Germinal center (tissue), 1 donor: ENCODE measurements at places on chromosomes 12 and 14.

DNA sequence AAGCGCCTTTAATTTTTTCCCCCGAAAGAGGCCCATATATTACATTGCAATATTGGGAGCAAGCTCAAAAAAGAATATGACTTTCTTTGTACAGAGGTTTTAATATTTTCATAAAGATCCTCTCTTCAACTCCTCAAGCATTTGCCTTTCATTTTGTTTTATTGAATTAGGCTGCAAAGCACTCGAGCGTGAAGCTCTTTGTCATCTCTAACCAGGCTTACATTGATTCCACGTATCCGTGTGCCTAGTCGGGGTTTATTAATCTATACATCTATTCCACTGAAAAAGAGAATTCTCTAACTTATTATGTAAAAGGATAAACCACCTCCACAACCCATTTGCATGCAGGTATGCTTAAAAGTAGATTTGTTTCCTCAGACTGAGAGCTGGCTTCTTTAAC lies 234.8 kb upstream of the TMPO start:
- no peak for DNase-seq

DNA sequence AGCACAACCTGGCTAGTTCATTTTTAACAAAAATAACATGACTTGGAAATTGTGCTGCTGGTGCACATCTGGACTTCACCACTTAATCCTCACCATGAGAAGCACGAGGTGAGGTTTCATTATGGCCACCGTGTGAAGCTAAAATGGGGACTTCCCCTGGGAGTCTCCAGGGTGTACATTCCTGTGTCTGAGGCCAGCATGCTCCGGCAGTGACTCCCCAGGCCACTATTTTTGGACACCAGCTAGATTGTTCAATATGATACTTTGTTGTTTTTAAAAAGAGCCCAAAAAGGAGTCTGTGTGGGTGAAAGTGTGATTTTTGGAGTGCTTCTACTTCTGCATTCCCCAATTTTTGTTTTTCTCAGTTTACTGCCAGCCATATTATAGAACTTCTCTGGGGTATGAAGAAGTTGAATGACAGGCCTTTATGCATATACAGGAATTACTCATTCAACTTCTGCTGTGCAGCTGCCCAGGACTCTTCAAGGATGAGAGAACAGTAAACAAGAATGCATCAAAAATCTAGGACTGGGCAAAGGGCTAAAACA lies 16.9 kb upstream of the AICDA start:
- no peak for DNase-seq

DNA sequence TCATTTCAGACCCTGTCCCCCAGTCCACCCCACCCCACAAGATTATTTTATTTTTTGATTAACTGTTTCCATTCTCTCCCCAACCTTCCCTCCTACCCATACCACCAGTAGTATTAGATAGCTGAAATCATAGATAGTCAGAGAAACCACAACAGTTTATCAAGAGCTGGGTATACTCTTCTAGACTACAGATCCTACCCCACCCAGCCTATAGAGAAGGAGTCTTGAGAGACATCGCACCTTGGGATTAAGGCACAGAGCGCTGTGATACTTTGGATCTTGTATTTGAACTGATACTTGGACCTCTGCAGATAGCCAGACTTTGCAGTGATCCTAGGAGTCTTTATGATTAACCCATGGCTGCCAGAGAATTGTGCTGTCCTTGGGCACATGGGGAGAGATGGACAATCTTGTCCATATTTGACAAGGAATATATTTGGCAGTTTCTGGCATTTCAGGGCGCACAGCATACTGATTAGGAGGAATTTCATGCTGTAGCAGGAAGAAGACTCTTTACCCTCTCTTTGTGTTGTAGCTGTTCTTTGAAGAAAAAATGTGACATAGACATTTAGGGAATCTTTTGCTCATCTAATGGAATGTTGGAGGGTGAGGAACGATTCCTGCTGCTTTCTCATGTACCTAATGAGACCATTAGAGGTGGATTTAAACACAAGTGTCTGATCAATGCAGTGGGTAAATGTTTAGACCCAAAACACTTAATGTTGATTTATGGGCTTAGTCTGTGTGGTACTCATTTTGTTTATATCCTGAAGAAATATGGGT lies 982 bp downstream of the RBMS2 start:
- no peak for DNase-seq

DNA sequence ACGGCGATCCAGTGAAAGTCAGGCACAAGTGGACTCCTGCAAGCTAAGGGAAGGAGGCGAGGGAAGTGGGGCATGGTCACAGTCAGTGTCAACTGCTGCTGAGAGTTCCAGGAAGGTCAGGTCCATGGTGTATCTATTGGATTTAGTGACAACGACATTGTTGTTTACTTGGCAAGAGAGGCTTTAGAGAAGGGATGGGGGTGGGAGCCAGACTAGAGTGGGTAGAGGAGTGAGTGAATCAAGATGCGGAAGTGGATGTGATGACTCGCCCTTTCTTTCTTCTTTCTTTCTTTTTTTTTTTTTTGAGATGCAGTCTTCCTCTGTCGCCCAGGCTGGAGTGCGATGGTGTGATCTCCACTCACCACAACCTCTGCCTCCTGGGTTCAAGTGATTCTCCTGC lies 12.5 kb downstream of the P2RX7 start:
- no peak for DNase-seq

GRCh38 chr12:101945369-101946232 lies 68.2 kb downstream of the DRAM1 start:
- DNase-seq = no peak

GRCh38 chr14:57287745-57288144 lies 19.0 kb downstream of the AP5M1 start:
- no peak for DNase-seq

DNA sequence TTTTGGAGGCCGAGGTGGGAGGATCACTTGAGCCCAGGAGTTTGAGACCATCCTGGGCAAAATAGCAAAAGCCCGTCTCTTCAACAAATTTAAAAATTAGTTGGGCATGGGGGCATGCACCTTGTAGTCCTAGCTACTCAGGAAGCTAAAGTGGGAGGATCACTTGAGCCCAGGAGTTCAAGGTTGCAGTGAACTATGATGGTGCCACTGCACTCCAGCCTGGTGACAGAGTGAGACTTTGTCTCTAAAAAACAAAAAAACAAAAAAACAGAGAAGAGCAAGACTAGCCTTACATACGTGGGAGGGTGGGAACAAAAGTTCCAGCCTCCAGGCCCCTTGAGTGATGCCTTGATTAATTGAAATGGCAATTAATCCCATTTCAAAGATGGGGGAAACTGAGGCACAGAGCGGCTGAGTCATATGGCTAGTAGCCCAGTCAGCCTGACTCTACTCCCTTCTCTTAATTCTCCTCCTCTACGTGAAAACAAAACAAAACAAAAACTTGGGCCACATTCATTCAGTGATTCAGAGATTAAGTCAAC lies 3.3 kb upstream of the FAM222A start:
- DNase-seq = no peak

DNA sequence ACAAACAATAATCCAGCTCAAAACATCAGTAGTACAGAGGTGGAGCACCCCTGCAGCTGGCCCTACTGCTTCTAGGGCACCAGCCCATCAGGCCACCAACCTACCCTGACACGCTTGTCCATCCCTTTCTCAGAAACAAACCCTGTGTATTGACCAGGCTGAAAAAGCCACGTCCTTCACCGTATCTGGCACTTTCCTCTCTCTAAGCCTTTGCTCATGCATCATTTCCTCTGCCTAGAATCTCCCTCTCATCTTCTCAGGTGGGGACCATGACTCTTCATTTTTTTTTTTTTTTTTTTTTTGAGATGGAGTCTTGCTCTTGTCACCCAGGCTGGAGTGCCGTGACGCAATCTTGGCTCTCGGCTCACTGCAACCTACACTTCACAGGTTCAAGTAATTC lies 25.3 kb upstream of the FLVCR2 start:
- no peak for DNase-seq

DNA sequence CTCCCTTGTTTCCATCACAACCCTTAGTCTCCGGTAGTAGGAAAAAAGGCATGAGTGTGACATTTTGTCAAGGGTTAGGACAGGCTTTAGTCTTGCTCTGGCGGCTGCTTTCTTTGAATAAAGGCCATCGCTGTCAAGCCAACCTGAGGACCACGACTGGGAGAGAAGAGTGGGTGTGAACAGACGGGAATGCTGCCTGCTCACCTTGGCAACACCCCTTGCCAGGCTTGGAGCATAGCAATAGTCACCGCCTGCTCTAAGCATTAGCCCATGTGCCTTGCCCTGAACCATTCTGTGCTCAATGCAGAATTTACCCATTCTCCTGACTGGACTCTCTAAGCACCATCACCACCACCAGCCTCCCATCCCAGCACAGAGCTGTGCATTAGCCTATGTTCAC lies 36.2 kb downstream of the SPTB start:
- DNase-seq = no peak

DNA sequence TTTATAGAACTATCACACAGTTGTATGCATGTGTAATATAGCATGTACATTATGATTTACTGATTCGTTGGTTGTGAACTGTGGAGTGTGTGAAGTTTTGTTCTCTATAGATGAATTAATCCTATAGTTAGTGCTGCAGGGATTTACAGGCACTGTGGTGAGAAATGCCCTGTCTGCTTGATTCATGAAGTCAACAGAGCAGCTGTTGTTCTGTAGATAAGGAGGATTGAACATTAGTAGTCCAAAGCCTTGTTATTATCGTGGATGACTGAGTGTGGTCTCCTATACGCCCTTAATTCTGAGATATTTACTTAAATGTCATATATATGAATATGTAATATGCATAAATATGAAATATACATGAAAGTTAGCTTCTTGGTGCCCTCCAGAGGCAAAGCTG lies 98.3 kb downstream of the DNAH10 start:
- no peak for DNase-seq

GRCh38 chr12:55831447-55831815 lies 2.0 kb upstream of the DNAJC14 start:
- DNase-seq = no peak

- no peak for DNase-seq
These were observed 14.5 kb upstream of the WDR89 start for GRCh38 chr14:63656194-63656593.

GRCh38 chr14:101757839-101758211 lies 3.7 kb upstream of the PPP2R5C start:
- no peak for DNase-seq

GRCh38 chr12:67152451-67152850 lies 116.7 kb upstream of the CAND1 start:
- no peak for DNase-seq

GRCh38 chr14:33992274-33993007 lies 41.6 kb upstream of the EGLN3 start:
- DNase-seq = no peak

GRCh38 chr12:6132496-6132895 lies 8.0 kb upstream of the VWF start:
- no peak for DNase-seq
